Activated T-helper 1 cell treated with anti-CD3 and anti-CD28 coated beads, Interleukin-2, amount 50 U/mL, for 16 hours (primary cell): ENCODE measurements at places on chromosomes 4 and X.

GRCh38 chr4:15451181-15451865 lies 18.4 kb upstream of the CC2D2A start:
- no peak for DNase-seq

DNA sequence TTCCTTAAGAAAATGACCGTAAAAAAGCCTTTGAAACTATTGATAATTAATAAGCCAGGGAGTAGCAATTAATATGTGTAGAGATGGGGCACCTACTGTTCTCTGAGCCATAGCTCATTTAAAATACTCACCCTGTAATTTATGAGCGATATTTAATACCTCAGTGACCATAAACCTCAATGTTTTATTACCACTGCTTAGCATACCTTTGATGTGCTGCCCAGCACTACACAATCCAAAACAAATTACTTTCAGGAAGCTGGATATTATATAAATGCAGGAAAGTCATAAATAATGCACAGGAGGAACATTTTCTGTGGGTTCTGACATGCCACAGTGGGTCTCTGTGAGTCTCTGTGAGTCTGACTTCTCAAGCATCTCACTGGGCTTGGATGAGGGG lies 166.1 kb upstream of the RPL34 start:
- DNase-seq, result no peak

DNA sequence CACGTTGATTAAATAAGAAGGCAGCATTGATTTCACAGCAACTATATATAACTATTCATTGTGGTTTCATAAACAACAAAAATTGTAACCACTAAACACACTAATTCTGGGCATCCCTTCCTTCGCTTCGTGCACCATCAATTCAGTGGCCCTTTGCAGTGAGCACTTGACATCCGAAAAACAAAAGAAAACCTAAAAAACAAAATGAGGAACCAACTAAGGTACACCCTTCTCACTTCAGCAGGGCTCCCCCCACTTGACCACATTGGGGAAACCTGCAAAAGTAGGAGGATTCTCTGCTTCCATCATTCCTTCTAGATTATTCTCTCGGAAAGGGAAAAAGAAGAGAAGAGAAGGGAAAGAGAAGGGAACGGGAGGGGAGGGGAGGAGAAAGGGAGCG lies 28.3 kb downstream of the NBDY start:
- DNase-seq, result no peak

DNA sequence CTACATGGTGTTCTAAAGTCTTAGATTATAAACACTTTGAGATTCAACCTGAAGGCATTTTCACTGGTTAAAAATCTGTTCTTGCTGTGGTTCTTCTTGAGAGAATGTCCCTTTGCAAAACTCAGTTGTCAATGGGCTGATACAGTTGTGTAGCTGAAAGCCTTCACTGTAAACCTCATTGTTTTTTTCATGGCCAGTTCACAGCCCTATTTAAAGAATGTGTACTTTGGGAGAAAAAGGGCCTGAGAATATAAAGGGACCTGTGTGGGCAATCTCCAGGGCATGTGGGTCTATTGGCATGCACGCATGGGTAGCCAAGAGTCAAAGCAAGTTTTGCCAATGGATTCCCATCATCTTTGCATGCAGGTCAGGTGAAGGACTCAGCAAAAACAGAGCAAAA lies 7.8 kb upstream of the MAP7D3 start:
- no peak for DNase-seq

DNA sequence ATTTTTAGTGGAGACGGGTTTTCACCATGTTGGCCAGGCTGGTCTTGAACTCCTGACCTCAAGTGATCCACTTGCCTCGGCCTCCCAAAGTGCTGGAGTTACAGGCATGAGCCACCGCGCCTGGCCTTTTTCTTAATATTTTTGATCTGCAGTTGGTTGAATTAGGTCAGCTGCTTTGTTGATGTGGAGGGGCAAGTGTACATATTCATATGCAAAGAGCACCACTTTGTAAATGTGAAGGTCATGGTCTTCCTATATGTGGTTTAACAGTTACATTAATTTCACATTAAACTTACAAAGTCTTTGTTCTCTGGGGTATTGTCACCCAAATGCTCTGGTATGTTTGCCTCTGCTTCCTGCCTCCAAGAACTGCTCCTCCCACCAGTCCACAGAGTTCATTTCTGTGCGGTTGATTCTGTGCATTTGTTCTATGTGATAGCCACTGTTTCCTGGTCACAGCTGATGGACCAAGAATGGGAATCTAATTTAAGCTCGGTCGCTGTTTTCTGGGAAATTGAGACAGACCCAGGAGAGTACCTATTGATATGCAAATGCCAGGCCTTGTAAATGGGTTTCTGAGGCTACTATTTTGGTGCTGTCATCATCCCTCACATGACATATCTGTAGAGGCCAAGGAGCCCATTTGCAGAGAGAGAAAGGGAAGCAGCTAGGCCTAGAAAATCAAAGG lies 26.9 kb upstream of the HPSE start:
- DNase-seq, result no peak

- DNase-seq, result no peak
Measured at GRCh38 chr4:70544279-70544868, 26.0 kb downstream of the AMTN start.

DNA sequence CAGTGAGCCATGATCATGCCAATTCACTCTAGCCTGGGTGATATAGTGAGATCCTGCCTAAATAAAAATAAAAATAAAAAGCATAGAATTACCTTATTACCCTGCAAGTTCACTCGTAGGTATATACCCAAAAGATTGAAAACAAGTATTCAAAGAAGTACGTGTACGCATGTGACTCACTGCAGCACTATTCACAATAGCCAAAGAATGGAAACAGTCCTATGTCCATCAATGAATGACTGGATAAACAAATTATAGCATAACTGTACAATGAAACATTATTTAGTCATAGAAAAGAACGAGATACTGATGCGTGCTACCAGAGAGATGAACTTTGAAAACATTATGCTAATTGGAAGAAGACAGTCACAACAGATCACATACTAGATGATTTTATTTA lies 204.6 kb upstream of the DIAPH2 start:
- DNase-seq, result no peak

GRCh38 chr4:176307666-176307930 lies 12.2 kb upstream of the SPCS3 start:
- DNase-seq, result no peak

DNA sequence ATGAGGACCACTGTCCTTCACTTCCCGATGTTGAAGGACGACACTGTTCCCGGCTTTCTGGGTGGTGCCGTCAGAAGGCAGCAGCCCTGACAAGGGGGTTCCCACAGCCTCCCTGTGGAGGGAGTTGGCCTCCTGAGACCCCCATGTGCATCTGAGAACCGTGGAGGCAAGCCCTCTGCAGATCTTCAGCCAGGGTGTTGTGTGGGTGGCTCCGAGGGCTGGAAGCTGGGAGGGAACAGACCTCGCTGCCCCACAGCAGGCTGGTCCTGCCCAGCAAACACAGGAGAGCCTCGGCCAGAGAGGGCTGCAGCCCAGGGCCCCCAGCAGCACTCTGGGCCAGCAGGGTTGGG lies 16.2 kb downstream of the DGKQ start:
- no peak for DNase-seq

DNA sequence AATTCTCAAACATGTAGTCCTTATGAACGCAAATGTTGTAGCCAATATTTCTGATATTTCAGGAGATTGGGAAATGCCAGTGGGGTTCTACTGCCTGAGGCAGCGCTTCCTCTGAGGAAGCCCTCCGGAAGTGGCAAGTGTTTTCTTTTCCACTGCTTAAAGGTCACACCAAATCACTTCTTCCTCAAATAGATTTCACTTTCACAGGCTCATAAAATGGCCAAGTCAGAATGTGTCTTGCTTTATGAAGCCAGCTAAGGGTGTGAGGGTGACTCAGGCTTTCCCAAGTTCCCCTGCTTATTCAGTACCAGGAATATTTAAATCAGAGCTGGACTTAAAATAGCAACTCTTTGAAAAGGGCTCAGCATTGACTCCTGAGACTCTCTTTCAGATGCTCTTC lies 514.2 kb upstream of the DIPK2B start:
- DNase-seq, result no peak

DNA sequence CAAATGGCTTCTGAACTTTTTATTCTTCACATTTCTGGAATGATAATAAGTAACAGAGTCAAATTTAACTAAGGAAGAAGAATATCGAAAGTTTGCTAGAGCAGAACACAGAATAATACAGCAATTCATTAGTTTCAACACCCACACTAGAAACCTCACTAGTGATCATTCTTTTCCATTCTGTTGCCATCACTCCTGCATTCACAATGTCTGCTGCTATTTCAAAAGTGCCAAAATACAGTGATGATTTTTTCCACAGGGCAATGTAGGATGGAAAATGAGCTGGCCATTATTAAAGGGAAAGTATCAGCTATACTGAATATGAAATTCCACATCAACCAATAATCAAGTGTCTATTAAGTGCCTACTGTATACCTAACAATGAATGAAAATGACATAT lies 186.7 kb downstream of the USP46 start:
- no peak for DNase-seq

DNA sequence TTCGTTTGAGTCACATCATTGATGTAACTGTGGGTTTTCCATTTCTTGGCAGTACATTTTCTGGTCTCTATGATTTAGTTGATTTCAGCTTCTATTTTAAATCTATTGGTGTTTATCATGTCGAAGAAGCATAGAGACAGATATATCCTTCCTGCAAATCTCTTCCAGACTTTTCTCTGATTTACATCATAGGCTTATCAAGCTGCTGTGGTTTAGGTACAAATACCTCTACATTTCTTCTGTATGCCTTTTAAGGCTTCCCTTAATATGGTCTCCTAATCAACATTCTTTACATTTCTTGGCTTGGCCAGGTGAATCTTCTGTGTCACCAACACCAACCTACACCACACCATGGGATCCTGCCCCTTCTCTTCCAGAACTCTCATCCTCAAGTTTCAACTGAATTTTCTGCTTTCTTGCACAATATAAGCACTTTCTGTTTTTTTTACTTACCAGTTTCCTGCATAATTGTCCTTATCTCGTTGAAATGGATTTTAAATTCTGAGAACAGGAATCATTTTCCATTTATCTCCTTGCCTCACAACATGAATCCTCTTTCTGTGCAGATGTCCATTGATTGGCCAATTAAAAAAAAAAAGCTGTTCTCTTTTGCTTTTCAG lies 626.9 kb downstream of the ANKRD50 start:
- no peak for DNase-seq

- no peak for DNase-seq
Measured at GRCh38 chr4:69727426-69727825, 33.0 kb downstream of the SULT1B1 start.

DNA sequence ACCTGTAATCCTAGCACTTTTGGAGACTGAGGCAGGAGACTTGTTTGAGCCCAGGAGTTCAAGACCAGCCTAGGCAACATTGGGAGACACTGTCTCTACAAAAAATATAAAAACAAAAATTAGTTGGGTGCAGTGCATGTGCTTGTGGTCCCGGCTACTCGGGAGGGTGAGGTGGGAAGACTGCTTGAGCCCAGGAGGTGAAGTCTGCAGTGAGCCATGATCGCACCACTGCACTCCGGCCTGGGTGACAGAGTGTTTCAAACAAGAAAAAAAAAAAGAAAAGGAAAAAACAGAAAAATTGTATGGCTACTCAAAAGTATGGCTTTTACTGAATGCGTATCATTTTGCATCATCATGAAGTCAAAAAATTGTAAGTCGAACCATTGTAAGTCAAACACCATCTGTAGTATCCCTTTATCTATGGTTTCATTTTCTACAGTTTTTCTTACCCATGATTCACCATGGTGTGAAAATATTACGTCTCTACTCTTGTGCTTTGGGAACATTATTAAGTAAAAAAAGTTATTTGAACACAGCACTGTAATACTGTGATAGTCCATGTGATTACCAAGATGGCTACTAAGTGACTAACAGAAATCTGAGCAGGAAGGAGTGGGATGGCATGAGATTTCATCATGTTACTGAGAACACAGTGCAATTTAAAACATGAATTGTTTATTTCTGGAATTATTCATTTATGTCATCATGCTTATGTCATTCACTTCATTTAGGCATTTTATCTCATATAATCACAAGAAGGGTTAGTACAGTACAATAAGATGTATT lies 26.5 kb upstream of the MANBA start:
- no peak for DNase-seq

GRCh38 chrX:69616457-69617203 lies 717 bp downstream of the EDA start:
- DNase-seq, result no peak

DNA sequence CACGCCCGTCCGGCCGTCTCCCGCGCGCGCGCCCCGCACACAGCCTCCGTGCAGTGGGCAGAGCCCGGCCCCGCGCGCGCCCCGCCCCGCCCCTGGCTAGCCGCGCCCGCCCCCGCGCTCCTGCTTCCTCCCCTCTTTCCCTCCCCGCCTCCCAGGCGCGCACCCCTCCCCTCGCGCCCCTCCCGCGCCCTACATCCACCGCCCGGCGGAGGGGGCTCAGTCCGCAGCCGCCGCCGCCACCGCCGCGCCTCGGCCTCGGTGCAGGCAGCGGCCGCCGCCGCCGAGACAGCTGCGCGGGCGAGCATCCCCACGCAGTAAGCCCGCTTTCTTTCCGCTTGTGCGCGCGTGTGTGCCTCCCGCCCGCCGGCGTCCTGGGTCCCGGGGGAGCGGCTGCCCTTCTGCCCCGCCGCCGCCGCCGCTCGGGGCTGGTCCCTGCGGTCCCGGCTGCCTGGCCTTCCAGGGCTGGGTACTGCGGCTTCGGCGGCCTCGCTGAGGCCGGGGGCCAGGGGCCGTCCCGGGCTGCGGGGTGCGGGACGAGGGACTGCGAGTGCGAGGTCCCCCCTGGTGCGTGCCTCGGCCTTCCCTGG lies at the start of gene FHL1:
Gene FHL1 (plus strand): TSS at position 219 of the 587 bp plus-strand sequence.
- peak; percentile 24 for DNase-seq

DNA sequence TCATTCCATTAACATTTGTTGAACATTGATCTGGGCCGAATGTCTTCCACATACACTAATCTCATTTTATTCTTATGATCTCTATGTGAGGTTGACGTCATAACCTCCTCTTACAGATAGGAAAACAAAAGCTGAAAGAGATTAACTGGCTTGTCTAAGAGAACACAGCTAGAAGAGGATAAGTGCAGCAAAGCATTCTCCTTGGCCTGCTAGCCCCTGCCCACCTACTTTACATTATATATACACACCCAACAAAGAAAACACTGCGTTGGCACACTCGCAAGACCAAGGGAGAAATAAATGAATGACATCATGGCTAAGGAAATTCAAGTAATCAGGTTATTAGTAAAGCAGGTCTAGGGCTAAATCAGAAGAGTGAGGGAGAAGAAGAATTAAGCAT lies 138.4 kb downstream of the PARM1 start:
- DNase-seq, result no peak

- DNase-seq, result no peak
Measured at GRCh38 chr4:129153700-129154099, 57.7 kb downstream of the C4orf33 start.

- no peak for DNase-seq
Measured at GRCh38 chr4:24559889-24560288, 24.5 kb downstream of the DHX15 start.

GRCh38 chr4:1512051-1512737 lies 106.0 kb upstream of the NKX1-1 start:
- no peak for DNase-seq

GRCh38 chr4:77712675-77713074 lies 106.5 kb downstream of the CNOT6L start:
- no peak for DNase-seq

DNA sequence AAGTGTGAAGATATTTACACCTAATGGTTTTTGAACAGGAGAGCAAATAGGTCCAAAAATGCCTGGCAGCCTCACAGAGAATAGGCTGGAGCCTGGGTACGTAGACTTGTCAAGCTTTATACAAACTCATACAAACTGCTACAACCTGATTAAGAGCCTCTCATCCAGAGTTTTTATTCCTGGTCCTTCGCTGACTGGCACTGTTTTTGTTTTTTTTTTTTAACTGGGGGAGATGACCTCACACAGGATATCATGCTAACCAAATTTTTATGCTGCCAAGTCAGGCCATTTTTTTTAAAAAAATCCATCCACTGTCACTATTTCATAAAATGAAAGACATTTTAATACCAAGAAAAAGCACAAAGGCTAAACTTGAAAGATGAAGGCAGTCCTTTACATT lies 1.9 kb downstream of the FAM114A1 start:
- no peak for DNase-seq
